Left ventricle myocardium superior (tissue), 1 donor: ENCODE measurements at places on chromosomes 5 and 9. TPM values are rescaled to one million over a fixed set of nuclear protein-coding genes. Genes with fewer than 3 reads are reported as not detected.
A peak's percentile ranks its signal among the peaks of the same experiment; 100 is the strongest.

Gene PIGO
- total RNA-seq, result 9.5 TPM

- DNase-seq, result no peak
Measured at GRCh38 chr9:86202338-86202882, 57.0 kb downstream of the C9orf153 start.

DNA sequence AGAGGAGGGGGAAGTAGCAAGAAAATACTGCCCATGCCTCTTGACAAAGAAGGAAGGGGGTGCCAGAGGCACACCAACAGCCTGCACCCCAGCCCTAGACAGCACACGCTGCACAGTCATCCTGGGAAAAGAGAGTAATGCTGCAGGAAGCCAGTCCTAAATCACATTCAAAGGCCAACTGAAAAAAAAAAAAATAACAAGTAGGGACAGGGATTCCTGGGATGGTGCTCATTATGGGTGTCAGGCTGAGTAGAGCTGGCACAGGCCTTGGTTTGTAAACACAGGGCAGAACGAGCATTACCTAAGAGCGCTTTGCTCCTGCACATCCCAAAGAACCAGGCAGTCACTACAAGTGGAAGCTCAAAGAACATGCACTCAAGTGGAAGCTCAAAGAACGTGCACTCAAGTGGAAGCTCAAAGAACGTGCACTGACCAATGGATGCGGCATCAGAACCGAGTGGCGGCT lies 7.8 kb downstream of the RAPGEF1 start:
- DNase-seq, result no peak

DNA sequence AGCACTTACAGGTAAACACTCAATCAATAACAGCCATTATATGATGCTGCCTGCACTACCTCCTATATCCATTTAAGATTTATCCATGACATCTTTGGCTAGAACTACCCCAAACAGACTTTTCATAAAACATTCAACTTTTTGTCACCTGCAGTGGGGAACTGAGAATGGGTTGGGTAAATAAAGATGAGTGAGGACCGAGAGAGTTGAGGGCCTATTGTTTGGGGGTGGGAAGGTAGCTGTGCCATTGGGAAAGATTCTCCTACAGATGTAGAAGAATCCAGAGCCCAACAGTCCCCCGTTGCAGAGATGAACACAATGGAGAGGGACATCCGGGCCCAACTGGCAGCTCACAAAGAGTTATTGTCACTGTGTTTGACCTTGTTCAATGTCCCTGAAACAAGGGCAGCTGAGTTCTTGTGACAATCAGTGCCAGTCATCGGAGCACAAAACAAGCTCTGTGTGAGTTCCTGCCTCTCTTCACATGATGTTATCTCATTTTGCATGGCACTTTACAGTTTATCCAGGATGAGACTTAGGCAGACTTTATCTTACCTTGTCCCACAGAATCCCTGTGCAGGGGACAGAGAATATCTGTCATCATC lies 11.5 kb upstream of the SLC31A2 start:
- DNase-seq, result no peak

DNA sequence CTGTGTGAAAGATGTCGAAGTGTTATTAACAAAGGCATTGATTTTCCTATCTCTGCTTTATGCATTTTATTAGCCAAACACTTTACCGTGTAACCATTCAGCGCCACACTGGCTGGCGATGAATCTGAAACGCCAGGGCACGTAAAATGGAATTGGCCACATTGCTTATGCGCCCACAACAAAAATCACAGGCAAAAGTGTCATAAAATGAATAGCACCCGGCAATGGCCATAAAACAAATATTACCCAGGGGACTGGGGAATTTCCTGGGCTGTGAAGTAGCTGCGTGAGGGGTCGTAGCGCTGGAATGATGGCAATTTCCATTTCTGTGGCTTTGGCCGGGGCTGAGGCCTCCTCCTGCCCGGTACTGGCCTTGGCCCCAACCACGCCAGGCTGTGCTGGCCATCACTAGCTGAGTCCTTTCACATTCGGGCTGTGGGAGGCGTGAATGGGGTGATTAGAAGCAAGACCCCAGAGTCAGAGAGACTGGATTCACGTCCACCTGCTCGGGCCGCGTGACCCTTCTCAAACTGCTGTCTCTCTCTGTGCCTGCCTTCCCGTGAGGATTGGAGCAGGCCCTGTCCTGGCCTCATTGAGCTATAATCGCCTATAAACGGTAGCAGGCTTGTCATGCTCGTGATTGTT lies 254.5 kb downstream of the PBX3 start:
- no peak for DNase-seq

DNA sequence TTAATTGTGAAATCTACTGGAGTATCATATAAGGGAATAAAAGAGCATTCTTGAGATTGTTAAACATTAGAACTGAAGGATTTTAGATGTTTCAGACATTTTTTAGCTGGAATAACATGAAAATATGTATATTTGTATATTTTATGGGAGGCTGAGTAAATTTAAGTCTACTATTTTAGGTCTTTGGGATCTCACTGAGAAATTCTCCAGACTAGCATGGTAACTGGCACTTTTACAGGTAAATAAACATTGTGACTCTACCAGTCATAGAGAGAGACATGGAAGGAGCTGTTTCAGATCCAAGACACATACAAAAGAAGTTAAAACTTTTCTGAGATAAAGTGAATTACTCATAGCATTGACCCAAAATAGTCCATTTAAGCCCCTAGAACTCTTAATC lies 59.4 kb downstream of the NDUFAF2 start:
- no peak for DNase-seq

Gene TNFSF8
- 0.77 TPM for total RNA-seq

GRCh38 chr5:180070756-180071530 lies 616 bp downstream of the RNF130 start:
- peak; percentile 64 for DNase-seq

Gene GTF3C5
- total RNA-seq, result 60.8 TPM

GRCh38 chr9:126218359-126219125 lies 108.1 kb upstream of the MVB12B start:
- no peak for DNase-seq

DNA sequence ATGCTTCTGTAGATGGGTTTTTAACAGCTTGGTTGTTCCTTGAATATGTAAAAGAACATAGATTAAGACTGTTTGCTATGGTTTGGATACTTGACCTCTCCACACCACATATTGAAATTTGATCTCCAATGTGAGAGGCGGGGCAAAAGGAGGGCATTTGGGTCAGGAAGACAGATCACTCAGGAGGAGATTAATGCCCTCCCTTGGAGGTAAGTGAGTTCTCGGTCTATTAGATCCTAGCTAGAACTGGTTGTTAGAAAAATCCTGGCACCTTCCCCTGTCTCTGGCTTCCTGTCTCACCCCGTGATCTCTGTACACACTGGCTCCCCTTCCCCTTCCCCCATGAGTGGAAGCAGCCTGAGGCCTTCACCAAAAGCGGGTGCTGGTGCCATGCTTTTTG lies 281.1 kb upstream of the ANKRD55 start:
- DNase-seq, result no peak

Gene FOXI1
- total RNA-seq, result not detected

Gene OR1Q1
- total RNA-seq, result not detected

GRCh38 chr9:116313638-116314037 lies 160.0 kb downstream of the PAPPA start:
- DNase-seq, result no peak

- no peak for DNase-seq
Measured at GRCh38 chr5:581266-581665, 30.9 kb upstream of the CEP72 start.

Gene SH3PXD2B
- total RNA-seq, result 5.0 TPM

- no peak for DNase-seq
Measured at GRCh38 chr9:6268826-6269397, 53.3 kb downstream of the IL33 start.

GRCh38 chr5:66864240-66864884 lies 268.2 kb downstream of the MAST4 start:
- DNase-seq, result no peak

- DNase-seq, result no peak
Measured at GRCh38 chr9:33331377-33331891, 41.1 kb downstream of the NFX1 start.

Gene AGXT2
- total RNA-seq, result not detected

DNA sequence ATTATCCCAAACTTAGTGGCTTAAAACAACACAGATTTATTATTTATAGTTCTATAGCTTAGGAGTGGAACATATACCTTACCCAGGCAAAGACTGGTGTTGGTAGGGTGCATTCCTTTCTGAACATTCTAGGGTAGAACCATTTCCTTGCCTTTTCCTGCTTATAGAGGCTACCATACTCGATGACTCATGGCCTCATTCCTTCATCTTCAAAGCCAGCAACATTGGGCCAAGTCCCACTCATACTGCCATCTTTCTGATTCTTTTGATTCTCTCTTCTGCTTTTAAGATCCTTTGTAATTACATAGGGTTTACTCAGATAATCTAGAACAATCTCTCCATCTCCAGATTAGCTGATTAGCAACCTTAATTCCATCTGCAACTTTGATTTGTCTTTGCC lies 452.7 kb upstream of the KLF4 start:
- no peak for DNase-seq

Gene TLN1
- total RNA-seq, result 243 TPM
